GM12892 (cell line): ENCODE measurements at places on chromosomes 2 and 18.

GRCh38 chr2:238700117-238700457 is 147.8 kb upstream of the TWIST2 start:
- no peak for DNase-seq

DNA sequence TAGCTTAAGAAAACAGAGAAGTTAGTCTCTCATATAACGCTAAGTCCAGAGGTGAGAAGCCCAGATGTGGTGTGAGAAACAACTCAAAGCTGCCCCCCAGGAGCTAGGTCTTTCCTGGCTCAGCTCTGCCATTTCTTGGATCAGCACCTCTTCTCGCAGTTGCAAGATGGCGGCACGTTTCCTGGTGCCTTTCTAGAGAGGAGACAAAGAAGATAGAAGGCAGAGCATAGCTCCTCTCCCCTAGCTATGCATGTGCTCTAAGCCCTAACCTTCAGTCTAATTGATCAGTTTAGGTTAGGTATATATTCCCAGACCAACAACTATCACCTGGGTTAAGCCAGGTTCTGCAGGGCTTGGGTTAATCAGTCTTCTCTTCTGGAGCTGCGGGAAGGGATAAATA is 119.5 kb upstream of the RAB12 start:
- no peak for DNase-seq

- no peak for DNase-seq
Measured at GRCh38 chr2:45288532-45289417, 279.5 kb upstream of the SIX2 start.

DNA sequence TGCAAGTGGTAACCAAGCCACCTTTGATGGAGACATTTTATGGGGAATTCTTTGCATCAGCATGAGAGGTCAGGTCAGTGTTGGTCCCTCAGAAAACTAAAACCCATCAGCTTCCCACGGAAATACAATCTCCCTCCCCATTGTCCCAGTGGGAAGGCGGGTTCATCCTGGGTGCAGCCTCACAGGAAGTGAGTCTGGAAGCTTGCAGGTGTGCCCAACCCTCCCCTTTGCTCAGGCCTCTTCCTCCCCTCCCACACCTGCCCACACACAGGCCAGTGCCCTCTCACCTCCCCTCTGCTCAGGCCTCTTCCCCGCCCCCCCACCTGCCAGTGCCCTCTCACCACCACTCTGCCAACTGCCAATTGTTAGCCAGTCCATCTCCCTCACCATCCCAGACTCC is 166.8 kb upstream of the RAB6C start:
- DNase-seq: no peak

DNA sequence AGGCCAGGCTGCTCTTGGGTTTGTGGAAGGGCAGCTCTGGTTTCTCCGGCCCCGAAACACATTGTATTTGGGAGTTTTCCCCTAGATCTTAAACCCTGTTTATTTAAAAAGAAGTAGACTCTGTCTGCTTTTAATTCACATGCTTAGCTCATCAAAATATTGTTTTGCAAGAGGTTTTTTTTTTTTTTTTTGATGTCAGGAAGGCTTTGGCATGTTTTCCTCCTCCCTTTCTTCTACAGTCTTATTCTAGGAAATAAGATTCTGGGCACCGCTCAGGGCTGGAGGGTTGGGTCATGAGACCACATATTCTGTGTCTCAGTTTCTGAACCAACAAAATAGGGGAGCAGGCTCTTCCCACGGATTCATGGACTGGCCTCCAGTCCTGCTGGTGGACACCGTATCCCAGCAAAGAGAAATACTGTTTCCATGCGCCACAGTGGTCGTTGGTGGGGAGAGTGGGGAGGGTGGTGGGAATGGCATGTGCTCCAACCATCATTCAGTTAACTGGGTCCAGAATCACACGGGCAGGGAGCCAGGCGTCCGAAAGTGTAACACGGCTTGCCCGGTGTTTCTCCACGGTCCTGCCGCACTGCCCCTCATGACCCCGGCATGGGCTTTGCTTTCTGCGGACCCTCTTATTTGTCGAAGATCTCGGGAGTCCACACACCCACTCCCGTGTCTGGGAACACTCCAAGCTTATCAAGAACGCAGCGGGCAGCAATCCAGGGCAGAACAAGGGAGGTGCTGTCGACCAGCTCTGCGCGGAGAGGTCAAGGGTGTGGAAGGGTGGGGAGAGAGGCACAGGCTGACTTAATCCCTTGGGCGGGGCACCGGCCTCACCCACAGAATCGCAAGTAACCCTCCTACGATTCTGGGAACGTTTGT is 176.7 kb downstream of the GLI2 start:
- no peak for DNase-seq

DNA sequence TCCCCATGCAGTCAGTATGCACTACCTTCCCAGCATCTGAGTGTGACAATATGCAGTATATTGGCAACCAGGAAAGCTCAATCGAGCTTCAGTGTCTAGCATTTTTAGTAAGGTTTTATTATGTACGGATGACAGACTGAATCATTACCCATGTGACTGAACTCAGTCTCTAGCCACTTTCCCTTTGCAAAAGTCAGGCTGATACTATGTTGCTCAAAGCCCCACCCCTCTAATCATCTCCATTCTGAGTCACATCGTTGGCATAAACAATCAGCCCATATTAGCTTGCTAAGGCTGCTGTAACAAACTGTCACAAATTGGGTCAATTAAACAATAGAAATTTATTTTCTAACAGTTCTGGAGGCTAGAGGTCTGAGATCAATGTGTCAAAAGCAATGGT is 25.8 kb upstream of the SRD5A2 start:
- DNase-seq: no peak

- DNase-seq: no peak
Measured at GRCh38 chr2:174833737-174834136, 69.5 kb upstream of the CHRNA1 start.

DNA sequence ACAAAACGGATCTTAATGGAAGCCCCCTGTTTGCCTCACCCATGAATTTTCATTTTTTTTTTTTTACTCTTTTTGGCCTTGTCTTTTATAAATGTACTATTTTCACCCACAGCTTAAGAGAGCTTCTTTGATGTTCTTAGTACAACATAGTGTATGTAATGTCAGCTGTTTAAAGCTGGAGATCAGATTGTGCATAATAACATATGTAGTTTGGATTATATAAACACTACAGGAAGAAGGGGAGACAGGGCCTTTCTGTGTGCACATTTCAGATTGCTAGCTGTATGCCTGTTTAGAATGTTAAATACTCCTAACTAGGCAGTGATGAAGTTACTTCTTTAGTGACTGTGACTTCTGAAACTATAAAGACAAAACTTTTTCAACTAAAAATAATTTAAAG is 2.1 kb upstream of the TANC1 start:
- DNase-seq: no peak

DNA sequence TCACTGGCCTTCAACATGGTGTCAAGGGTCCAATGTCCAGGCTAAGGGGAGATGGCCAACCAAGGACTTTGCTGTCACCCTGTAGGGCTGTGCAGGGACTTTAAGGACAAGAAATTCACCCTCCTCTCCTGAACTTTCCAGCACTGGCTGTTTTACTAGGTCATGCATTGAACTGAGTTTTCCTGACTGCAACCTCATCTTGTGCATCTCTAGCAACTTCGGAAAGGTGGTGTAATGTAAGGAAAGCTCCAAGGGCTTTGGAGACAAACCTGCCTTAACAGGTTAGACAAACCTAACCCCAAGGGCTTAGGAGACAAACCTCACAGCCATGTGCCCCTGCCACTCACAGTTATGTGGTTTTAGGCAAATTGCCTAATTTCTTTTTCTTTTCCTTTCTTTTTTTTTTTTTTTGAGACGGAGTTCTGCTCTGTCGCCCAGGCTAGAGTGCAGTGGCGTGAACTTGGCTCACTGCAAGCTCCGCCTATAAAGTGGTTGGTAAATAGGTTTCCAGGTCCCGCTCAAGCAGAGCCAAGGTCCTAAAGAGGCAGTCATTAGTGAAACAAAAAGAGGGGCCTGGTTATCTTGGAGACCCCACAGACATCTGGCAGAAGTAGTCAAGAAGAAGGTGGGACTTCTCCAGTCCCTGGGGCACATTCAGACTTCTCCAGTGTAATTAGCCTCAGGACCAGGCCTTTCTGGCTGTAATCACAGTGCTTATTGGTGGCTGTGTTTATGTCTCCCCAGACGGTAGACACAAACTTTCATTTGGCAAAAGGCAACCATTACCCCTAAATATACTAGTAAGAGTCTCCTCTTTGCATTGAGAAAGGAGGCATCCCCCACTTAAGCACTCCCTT is 37.6 kb upstream of the PMAIP1 start:
- no peak for DNase-seq

GRCh38 chr2:212194396-212194795 is 344.2 kb downstream of the ERBB4 start:
- DNase-seq: no peak

DNA sequence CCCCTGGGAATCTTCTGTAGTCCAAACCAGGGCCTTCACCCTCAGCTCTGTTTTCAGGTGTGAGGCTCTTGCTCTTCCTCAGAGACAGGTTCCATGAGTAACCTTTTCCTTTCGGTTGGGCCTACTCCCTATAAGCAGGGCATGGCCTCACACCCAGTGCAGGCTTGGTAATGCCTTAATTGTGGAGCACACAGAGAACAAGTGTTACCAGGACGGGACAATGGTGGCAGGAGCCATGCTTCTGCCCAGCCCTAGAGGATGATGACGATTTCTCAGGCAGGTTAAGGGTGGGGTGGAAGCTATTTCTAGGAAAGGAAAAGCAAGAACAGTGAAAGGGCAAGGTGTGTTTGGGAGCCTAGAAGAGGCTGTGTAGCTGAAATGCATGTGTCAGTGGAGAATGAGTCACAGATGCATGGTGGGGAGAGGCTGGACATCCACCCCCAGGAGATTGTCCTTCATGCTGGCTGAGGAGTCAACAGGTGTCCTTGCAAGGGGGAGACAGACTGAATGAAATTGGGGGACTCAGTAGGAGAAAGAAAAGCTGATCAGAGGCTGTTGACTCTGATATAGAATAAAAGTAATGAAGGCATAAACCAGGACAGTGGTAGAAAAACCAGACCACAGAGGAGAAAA is 22.0 kb upstream of the SERPINB12 start:
- DNase-seq: no peak

GRCh38 chr18:62754026-62754425 is 38.7 kb downstream of the PHLPP1 start:
- no peak for DNase-seq

DNA sequence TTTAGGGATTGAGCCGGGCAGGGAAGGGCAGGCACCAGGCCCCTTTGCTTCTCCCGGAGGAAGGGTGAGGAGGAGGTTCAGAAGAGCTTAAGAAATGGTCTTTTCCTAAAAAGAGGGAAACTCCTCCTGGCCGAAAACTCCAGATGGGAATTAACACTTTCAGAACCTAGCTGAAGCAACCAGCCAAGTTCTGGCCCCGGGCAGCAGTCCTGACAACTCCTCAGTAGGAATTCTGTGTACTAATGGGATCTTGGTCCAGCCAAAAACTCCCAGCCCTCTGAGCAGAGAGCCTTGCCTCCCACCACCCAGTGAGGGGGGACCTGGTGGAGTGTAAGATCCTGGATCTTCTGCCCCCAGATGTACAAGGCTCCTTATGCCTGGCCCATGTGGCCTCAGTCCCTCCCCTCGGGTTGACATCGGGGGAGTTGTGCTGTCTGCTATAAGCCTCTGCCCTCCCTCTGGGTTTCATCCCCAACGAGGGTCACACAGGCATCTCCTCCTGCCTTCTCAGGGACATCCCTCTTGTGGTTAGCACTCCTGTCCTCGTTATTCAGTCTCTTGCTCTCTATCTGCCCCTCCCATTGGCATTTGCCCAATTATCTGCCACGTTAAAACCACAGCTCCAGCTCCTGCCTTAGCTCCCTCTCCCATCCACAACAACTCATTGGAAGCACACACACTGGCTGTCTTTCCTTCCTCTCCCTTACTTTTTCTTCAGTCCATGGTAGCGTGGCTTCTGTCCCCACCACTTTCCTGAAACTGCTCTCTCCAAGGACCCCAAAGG is 184.6 kb downstream of the CYP26B1 start:
- no peak for DNase-seq

DNA sequence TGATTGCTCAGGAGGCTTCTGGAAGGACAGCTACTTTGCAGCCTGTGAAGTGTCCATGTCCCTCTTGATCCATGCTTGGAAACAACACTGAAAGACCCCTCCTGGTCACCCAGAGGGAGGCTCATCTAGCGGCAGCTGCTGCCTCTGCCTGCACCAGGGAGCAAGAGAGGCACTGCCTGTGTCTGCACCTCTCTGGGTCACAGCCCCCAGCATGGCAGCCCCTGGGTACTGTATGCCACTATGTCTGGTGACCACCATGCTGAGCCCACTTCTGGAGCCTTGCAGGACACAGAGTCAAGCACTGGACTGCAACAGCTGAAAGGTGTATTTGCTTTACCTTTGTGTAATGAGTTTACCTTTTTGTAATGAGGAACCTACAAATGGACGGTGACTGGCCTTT is 186.3 kb upstream of the MYT1L start:
- no peak for DNase-seq

- DNase-seq: no peak
Measured at GRCh38 chr2:138962686-138963085, 182.5 kb upstream of the NXPH2 start.

DNA sequence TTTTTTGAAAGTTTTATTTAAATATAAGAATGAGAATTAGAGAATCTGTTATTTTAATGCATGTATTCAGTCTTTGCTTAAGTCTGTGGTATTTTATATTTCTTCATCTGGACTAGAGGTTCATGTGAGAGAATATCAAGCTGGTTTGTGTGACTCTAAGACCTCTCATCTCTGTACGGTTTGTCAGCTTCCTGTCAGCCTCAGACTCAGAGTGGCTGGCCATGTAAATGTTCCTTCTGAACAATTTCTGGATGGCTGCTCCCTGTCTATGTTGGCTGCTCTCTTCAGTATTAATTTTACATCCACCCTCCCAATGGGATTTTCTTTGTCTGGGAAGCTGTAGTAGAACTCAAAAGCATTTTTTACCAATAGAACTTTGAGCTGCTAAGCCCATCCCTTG is 225.3 kb upstream of the THUMPD2 start:
- no peak for DNase-seq

DNA sequence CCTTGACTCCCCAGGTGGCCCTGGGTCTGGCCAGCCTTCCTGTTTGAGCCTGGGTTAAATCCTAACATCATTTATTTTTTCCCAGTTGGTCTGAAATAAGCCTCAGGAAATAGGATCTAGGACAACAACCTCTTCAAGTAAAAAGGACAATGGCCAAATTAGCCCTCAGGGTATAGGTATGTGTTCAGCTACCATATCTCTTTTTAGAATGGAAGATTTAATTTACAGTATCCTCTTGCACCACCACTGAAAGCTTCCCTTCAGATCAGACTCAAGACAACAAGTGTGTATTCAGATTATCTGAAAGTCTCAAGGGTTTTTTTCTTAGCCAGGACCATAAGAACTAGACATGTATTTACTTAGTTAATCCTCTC is 61.6 kb upstream of the CXCR4 start:
- no peak for DNase-seq

DNA sequence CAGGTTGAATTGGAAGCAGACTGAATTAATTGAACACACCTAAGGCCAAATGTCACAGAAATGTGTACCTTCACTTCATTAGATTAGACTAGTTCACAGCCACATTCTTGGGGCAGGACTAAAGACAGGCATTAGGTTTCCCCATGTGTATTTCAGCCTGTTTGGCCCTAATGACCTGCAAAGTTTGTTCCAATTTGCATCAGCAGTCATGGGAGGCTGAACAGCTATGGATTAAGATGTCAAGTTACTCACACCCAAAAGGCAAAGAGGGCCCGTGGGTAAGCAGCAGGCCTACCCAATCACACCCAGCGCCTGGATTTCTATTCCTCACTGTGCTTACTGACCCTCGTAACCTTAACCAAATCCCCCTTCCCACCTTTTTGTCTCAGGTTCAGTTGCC is 99.6 kb upstream of the RIOK3 start:
- no peak for DNase-seq

- DNase-seq: no peak
Measured at GRCh38 chr2:13558368-13558767, 841.6 kb downstream of the TRIB2 start.
